Ecto neural progenitor cell (in vitro differentiated cells): ENCODE measurements at places on chromosomes 5 and 9.

DNA sequence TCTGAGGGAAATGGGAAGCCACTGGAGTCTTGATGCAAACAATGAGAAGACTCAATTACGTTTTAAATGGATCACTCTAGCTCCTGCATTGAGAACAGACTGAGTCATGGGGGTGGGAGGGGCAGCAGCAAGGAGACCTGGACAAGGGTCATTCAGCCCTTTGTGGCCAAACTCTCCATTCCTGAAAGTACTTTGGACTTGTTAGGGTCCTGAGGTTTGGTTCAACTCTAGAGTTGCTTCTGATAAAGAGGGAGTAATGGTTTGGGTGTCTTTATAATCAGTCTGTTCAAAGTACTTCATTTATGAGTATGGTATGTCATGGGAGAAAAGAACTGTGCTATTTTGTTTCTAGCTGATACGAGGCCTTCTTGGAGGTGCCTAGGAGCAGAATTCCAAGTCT lies 67.7 kb upstream of the SMIM32 start:
- no peak for DNase-seq

DNA sequence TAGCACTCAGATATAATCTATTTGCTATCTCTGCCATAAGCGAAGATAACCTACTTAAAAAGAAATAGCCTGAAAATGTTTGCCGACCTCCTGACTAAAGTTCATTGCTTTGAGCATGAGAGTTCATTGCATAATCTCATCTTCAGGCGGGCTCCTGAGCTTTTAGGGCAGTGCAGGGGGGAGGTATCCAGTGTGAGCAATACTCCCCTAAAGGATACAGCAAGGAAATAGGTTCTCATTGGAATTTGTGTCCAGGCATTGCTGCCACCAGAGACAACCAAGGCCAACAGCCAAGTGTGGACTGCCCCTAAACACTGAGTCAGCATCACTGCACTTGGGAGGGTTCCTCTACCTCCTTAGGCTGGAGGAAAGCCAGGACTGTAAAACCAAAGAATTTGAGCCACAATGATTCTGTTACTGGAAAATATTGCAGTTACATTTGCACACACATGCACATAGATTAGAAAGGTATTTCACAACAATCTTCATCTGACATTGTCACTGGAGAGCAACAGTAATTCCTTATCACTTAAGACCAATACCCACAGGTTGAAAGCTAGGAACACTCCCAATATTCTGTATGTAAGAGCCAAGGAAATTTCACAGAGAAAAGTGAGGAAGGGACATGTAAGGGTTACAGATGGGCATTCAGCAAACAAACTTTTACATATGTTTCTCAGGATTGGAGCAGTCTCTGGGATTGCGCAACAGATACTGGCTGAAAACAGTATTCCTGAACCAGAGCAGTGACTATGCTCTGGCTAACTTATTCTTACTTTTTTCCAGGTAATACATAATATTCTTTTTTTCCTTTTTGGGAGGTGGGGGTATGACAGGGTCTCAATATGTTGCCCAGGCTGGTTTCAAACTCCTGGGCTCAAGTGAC lies 98.6 kb upstream of the TLE1 start:
- no peak for DNase-seq

DNA sequence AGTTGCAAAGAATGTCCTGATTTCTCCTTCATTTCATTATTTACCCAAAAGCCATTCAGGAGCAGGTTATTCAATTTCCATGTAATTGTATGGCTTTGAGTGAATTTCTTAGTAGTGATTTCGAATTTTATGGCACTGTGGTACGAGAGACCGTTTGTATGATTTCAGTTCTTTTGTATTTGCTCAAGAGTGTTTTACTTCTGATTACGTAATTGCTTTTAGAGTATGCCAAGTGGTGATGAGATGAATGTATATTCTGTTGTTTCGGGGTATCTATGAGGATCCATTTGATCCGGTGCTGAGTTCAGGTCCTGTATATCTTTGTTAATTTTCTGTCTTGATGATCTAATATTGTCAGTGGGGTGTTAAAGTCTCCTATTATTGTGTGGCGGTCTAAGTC lies 41.2 kb downstream of the INSL6 start:
- no peak for DNase-seq

DNA sequence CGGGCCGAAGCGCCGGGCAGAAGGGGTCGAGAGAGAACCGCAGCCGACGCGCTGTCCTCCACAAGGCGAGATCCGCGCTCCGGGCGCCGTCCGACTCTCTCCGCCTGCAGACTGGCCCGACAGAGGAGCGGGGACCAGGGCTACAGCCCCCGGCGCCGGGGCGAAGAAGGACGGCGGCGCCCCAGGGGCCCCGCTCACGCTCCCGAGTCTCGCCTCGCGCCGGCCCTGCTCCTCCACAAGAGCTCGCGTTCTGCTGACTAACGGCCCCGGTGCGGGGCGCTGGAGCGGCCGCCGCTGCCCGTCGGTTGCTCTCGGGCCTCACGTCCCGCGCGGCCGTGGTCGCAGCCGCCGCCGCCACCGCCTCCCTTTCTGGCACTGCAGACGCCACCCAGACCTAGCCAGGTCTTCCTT lies 338 bp downstream of the ABHD17B start:
- no peak for DNase-seq

- DNase-seq = no peak
Measured at GRCh38 chr9:69590266-69590665, 81.9 kb downstream of the APBA1 start.

GRCh38 chr5:82812575-82812974 lies 264.6 kb downstream of the TMEM167A start:
- DNase-seq = no peak

GRCh38 chr5:88687373-88687911 lies 195.5 kb downstream of the MEF2C start:
- DNase-seq = no peak

DNA sequence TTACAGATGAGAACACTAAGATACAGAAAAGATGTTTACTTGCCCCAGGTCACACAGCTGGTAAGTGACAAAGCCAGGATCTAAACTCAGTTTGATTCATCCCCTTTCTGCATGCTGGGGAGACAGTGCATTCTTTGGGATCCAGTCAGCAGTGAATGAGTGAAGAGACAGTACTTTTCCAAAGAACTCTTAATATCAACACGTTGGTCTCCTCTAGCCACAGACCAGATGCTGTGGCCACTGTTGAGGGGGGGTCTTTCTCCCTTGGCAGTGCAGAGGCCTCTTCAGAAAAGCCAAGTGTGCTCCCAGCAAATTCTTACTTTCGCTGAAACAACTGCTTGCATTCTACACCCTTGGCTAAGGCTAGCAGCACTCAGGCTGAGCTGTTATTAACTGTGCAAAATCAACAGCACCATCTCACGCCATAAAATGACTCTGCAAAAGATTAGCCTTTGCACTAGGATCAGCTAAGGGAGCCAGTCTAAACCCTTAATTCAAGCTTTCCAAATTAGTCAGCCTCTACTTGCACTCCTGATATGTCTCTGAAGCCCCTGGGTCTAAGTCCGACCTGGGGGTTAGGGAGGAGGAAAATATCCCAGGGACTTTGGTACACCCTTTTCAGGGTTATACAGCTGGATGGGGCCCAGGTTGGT lies 4.8 kb upstream of the TMEM171 start:
- DNase-seq = no peak

- no peak for DNase-seq
Measured at GRCh38 chr5:122704247-122705036, 70.4 kb upstream of the SNX2 start.

DNA sequence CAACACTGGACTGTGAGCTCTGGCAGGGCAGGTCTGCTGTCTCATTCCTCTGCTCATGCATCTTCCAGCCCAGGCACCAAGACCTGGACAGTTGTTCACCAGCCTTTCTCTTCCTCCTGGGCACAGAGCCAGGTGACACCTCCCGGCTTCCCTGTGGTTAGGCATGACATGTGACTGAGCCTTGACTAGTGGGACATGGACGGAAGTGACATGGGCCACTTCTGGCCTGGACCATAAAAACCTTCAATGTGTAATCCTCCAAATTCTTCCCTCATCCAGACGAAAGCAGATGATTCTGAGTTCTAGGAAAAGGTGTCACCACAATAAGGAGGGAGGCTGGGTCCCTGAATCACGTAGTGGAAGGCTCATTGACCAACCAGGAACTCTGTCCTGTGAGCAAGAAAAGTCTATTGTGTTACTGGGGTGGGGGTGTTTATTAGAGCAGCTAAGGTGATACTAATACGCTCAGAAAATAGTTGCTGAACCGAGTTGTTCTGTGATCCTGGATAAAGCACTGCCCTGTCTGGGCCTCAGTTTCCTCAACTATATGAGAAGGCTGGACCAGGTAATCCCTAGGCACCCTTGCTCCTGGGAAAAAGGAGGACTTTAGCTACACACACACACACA lies 26.6 kb upstream of the CRB2 start:
- DNase-seq = no peak

DNA sequence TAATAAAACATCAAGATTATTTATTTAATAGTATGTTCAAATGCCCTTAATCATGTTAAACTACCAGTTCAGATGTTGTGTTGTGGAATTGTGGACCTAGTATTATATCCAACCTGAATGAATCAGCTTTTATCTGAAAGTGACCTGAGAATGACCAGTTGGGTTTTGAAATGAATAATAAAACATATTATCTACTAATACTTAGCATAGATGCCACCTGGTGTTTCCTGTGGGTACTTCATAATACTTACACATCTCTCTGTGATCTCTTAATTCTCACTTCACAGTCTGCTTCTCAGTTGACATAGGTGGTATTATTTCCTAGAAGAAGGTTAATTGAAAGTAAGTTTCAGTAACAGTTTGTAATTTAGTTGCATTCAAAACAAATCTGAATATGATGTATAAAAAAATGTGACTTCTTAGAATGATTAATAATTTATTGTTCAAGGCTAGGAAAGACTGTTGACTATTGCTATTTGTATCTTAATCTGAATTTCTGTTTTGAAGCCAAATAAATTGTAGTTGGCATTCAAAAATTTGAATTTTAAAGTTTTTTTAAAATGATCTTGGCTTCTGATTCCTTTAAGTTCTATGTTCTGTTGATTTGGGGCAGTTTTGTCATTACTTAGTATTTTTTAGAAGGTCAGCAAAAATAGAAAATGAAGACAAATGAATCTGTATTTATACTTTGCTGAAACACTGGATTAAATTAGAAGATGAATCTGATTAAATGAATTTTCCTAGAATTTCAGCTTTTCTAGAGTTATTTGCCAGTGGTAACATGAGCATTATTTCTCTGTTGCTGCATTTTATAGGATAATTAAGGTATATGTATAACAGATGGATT lies 48.2 kb downstream of the KIF2A start:
- no peak for DNase-seq

GRCh38 chr5:174721530-174722432 lies 2.6 kb upstream of the MSX2 start:
- DNase-seq = no peak

DNA sequence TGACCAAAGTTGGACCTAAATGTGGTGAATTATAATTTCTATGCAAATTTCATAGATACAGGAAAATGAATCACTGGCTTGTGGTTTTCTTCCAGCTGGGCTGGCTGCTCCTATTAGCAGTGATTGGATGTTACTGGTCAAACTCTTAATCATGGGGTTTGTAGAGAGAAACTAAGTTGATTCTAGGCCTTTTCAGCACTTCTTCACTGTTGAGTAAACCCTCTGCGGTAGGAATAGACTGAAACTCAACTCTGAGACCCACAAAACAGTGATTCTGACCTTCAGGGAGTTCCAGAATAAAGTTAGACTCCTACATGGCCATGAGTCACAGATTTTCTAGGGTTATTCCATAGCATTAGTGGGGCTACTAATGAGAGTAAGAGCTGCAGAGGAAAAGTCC lies 47.9 kb upstream of the FKTN start:
- DNase-seq = no peak

GRCh38 chr9:71859939-71860338 lies 51.1 kb downstream of the ABHD17B start:
- no peak for DNase-seq

- DNase-seq = peak; percentile 37
Measured at GRCh38 chr9:113738893-113739604, 137.1 kb upstream of the ZNF618 start.

GRCh38 chr9:98775831-98776441 lies 20.4 kb downstream of the ANKS6 start:
- peak; percentile 67 for DNase-seq

GRCh38 chr9:127878652-127879390 lies 1.3 kb upstream of the AK1 start:
- no peak for DNase-seq

DNA sequence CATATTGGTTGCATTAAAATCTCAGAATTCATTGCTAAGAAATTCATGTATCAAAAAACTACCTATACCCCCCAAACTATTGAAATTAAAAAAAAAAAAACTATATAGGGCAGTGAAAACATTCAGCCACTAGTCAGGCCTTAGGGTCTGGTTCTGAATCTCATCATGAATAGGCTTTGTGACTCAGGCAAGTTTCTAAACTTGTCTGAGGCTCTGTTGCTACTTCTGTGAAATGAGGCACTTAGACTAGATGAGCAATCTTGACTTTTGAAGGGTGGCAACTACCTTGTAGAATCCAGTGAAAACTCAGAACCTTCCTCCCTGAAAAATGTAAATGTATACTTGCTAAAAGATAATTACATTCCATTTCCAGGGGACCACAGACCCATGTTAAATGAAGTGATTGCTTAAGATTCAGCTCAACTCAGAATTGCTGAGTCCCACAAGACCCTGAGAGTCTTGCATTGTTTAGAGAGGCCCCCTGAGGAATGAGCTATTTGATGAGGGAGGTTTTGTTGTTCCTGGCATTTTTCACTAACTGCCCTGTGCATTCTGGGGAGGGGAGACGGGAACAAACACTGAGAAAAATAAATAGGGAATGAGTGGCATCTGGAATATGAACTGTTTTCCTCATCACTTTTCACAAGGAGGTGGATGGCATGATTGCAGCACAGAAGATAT lies 29.5 kb downstream of the RAI14 start:
- no peak for DNase-seq

- DNase-seq = no peak
Measured at GRCh38 chr9:33404788-33405362, 2.5 kb upstream of the AQP7 start.
